ENCODE measurements at places on chromosomes 4 and X.
A peak's percentile ranks its signal among the peaks of the same experiment; 100 is the strongest.

- no peak for DNase-seq
Measured at GRCh38 chrX:13911586-13911985, 94.7 kb upstream of the GPM6B start.

GRCh38 chr4:165780735-165781134 lies 92.3 kb upstream of the TLL1 start:
- no peak for DNase-seq

DNA sequence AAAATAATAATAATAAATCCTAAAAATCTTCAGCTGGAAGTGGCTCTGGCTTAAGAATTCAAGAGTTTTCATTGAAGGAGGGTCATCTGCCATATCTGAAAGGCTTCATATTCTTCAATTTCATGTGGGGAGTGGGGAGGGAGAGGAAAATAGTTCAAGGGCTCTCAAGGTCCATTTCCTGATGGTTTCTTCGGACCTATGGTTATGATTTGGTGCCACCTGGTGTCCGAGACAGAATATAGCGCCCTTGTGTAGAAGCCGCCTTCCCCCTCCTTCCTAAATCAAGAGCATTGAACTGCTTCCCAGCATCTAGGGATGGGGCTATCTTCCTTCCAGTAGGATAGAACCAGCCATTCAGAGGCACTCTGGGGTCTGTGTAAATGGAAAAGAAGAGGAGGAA lies 34.3 kb downstream of the NLGN3 start:
- peak; percentile 15 for DNase-seq

DNA sequence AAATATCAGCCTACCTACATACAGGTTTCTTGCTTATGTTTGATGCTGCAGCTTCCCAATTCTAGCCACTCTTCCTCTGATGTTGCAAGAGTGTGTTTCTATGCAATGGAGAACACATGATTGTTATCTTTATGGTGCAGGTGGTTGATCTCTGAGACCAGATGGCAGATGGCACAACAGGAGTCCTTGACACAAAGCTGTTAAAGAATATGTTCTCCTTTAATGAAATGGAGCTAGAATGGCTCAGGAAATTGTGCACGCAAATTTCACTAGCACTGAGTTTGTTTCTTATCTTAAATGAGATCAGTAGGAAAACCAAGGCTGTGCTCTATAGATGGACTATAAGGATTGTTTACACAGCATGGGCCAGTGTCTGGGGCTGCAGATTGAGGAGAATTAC lies 29.9 kb upstream of the TTC29 start:
- no peak for DNase-seq

GRCh38 chrX:18873836-18874235 lies 110.1 kb downstream of the PHKA2 start:
- DNase-seq, result no peak

DNA sequence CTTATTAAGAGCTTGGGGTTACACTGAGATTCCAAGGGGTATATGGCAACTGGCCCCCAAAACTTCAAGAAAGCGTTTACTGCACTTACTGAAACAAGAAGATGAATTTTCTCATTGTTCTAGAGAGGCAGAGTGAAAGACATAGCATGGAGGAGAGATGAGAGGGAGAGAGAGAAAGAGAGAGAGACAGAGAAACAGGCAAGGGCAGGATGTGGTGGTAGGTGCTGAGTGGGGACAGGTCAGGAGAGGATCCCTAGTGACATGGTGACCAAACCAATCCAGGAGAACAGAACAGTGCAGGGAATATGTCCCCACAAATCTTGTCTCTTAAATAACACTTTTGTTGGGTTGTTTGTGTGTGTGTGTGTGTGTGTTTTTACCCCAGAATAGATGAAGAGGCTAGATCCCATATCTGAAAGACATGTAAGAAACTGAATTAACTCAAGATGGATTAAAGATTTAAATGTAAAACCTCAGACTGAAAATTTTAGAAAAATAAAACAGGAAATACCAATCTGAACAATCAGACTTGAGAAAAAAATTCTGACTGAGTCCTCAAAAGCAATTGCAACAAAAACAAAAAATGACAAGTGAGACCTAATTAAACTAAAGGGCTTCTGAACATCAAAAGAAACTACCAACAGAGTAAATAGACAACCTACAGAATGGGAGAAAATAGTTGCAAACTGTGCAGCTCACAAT lies 202.2 kb downstream of the QDPR start:
- DNase-seq, result no peak

DNA sequence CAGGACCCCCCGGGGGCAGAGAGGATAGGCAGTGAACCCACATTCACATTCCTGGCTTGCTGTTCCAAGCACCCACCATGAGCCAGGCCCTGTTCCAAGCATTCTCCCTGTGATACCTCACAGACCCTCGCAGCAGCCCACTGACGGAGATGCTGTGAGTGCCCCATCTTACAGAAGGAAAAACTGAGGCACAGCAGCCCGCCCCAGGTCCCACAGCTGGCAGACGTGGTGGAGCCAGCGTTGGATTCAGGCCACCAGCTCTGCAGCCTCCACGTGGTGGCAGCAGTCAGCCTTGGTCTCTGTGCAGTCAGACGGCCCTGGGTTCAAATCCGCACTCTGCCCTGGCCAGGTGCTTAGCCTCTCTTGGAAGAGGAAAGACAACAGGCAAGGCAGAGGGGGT lies 16.8 kb downstream of the MAN2B2 start:
- no peak for DNase-seq

- DNase-seq, result no peak
Measured at GRCh38 chrX:46202733-46203514, 342.3 kb downstream of the ZNF674 start.

All from activated T-helper 1 cell treated with anti-CD3 and anti-CD28 coated beads, Interleukin-2, amount 50 U/mL, for 16 hours (primary cell).